ENCODE measurements at places on chromosomes 2 and 18.

DNA sequence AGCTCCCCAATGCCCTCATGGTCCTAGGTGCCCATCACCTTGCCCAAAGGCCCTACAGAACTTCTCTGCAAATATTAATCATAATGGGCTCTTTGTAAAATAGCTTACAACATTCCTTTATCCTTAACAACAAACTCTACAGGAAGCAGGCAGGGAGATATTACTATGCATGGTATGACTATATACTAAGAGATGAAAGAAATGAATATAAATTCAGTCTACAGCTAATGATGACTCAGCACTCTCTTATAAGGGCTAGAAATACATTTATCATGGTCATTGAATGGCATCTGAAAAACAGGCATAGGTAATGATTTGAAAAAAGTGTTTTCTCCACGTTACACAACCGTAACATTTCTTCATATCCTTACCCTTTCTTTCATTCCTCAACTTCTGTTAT lies 254.8 kb upstream of the DSEL start:
- no peak for DNase-seq

- no peak for DNase-seq
Measured at GRCh38 chr2:231277962-231278361, 79.5 kb downstream of the ARMC9 start.

- no peak for DNase-seq
Measured at GRCh38 chr2:41920812-41921211, 127.0 kb upstream of the PKDCC start.

- DNase-seq: no peak
Measured at GRCh38 chr2:231241755-231242507, 43.5 kb downstream of the ARMC9 start.

DNA sequence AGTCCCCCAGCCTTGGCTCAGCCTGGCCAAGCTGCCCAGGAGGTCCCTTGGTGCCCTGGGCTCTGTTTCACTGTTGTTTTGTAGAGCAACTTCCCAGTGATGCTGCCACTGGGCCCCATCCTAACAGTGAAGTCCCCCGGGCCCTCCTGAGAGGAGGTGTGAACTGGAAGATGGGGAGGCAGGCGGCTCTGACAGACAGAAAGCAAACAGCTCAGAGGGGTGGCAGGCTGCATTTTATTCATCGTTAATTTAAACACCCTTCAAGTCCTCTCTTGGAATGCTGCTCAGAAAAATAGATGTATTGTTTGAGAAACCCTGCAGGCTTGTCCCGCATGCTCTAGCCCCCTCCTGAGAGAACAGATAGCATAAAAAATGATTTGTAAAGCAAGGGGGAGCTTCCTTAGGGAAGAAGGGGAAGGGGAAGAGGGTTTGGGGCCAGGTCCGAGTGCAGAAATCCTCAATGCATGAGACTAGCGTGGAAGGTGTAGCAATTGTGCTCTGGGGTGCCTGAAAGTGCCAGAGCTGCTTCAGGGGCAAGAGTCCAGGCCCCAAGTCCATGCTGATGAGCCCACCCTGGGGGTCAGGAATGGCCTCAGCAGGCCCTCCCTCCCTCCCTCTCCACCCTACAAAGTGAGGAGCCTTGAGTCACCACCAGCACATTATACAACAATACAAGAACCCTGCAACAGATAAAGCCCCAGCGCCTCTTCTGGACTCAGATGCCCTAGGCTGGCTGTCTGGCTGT lies 113.6 kb downstream of the MSH2 start:
- DNase-seq: no peak

DNA sequence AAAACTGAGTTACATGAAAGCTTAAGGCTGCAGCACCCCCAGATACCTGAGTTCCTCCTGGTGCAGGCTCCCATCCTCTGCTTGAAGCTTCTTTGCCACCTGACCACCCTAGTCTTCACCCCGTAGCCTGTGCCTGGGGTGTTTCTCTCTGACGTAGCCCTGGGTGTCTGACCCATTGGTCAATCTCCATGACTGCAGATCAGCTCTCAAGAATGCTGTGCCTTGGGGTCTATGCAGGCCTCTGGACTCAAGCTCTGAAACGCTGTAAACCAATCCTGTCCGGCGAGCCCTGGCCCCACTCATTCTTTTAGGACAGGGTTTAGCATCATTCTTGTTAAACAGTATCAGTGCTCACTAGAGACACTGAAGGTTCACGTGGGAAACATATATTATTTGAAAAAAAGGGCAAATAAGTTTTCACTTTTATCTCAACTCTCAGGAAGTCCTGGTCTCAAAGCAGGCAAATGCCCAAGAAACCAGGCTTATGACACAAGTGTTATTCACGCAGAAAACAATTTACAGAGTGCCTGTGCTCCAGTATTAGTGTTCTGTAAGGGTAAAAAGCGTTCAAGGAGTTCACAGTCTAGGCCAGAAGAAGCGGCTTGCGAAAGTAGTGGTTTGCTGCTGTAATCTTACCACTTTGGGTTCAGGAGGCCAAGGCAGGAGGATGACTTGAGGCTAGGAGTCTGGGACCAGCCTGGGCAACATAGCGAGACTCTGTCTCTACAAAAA lies 22.8 kb upstream of the PPP4R1 start:
- no peak for DNase-seq

DNA sequence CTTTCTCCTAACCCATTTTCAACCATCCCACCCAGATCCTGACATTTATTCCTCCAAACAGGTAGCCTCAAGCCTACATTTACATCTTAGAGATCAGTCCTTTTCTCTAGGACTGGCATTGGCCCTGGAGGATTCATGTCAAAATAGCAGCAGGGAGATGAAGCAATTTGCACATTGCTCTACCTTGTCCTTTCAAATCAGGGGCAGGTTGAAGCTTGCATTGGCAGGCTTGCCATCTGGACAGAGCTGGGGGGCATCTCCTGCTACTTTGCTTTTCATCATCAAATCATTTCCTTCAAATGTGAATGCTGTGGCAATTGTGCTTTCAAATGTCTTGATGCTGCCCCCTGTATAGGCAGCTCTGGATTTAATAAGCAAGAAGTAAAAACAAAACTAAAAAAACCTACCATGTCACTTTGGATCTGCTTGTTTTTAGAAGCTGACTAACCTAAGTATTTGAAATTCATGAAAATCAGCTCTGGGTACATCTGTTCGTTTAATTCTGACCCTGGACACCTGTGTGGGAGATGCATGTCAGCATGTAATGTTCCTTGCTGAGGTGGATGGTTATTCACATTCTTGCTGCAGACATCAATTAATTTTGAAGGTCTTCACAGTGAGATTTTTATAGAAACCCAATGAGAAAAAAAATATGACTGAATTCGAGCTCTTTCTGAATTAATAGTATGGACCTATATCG lies 47.9 kb downstream of the KIF5C start:
- no peak for DNase-seq

GRCh38 chr18:57051657-57052044 lies 95.2 kb upstream of the BOD1L2 start:
- no peak for DNase-seq

Measured in D721Med (cell line).